ENCODE measurements at places on chromosomes 2 and 18. TPM values are rescaled to one million over a fixed set of nuclear protein-coding genes. Genes with fewer than 3 reads are reported as not detected.

The C1QL2 gene
- total RNA-seq = not detected

The ANKRD30BL gene
- total RNA-seq = not detected

The MLPH gene
- 12.9 TPM for total RNA-seq

The RIT2 gene
- total RNA-seq = not detected

The RNF103 gene
- 26.6 TPM for total RNA-seq

The ANKRD62 gene
- total RNA-seq = not detected

The ABHD1 gene
- total RNA-seq = 2.2 TPM

The GNLY gene
- total RNA-seq = not detected

The DNAH7 gene
- 0.40 TPM for total RNA-seq

The BARD1 gene
- total RNA-seq = 23.7 TPM

The GKN1 gene
- not detected for total RNA-seq

The SNRNP27 gene
- total RNA-seq = 168 TPM

The PPIL3 gene
- 173 TPM for total RNA-seq

The FBXO36 gene
- 3.3 TPM for total RNA-seq

The KIF5C gene
- total RNA-seq = 14.6 TPM

The UGT1A6 gene
- 0.05 TPM for total RNA-seq

The DLGAP1 gene
- not detected for total RNA-seq

The IL1RN gene
- total RNA-seq = 0.41 TPM

The LYPD6 gene
- total RNA-seq = 40.4 TPM

The ABCG5 gene
- not detected for total RNA-seq

The FBLN7 gene
- total RNA-seq = 2.9 TPM

All from A172 (cell line).